ENCODE measurements at places on chromosomes 7 and 10.

DNA sequence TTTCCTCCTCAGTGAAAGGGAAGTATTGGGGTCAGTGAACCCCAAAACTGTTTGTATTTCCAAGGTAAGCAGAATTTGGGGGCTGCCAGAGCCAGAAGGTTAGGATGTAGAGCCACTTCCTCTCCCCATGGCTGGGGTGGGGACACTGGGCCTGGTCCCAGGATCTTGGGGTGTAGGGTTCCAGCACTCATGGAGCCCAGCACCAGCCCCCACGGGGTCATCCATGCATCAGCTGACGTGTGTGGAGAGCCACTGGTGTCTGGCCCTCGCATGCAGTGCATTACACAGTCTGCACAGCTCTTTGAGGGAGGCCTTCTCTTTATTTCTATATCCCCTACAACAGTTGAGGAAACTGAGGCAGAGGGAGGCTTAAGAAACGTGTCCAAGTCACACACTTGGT, 91.4 kb downstream of the ZMIZ1 start:
- DNase-seq = no peak

GRCh38 chr10:33267708-33268107, 66.8 kb downstream of the NRP1 start:
- DNase-seq = no peak

GRCh38 chr7:156456503-156457115, 184.0 kb upstream of the RNF32 start:
- no peak for DNase-seq

DNA sequence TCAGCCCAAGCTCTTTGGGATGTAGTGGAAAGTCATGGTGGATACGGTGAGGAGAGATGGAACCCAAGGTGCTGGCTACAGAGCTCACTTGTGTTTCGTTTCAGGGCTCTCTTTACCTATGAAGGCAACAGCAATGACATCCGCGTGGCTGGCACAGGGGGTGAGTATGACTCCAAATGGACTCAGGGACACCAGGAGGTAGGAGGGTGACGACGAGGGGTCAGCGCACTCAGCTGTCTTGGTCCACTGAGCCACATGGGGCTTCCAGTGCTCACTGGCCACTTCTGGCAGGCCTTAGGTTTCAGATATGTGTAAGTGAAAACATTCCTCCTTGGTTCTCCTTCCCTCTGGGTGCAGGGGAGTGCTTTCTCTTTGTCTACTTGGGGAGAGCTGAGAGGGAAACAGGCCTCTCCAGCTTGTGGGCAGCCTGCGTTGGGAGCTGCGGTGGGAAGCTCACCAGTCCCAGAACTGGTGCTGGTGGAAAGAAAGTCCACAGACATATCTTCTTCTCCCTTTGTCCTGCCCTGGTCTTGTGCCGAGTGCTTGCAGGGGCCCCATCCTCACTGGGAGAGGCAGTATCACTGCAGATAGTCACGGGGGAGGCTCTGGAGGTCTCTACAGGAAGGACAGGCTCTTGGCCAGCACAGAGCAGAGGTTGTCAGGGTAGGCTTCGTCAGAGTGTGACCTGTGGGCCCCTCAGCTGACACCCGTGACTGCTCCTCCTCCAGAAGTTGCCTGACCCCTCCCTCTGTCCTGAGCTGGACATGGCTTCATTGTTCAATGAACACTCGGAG, 5.8 kb downstream of the DBNL start:
- no peak for DNase-seq

- no peak for DNase-seq
Measured at GRCh38 chr7:14000247-14000646, 10.8 kb upstream of the ETV1 start.

GRCh38 chr7:99098824-99099498, 44.9 kb downstream of the SMURF1 start:
- peak; percentile 83 for DNase-seq

DNA sequence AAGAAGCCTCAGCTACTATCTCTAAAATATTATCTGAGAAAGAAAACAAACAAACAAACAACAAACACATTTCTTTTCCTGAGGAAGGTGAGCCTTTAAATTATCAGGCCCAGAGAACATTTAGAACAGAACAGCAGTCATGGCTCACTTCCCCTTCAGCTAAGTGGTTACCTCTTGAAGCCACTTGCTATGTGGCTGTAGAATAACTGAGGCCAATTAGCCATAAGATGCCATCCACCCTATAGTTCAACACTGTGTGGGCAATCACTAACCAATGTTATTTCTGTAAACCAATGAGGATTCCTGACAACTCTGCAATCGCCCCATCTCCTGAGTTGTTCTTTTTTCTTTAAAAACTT, 3.7 kb upstream of the UPP1 start:
- DNase-seq = no peak

Measured in EL (cell line).